ENCODE measurements at places on chromosomes 6 and 20.

DNA sequence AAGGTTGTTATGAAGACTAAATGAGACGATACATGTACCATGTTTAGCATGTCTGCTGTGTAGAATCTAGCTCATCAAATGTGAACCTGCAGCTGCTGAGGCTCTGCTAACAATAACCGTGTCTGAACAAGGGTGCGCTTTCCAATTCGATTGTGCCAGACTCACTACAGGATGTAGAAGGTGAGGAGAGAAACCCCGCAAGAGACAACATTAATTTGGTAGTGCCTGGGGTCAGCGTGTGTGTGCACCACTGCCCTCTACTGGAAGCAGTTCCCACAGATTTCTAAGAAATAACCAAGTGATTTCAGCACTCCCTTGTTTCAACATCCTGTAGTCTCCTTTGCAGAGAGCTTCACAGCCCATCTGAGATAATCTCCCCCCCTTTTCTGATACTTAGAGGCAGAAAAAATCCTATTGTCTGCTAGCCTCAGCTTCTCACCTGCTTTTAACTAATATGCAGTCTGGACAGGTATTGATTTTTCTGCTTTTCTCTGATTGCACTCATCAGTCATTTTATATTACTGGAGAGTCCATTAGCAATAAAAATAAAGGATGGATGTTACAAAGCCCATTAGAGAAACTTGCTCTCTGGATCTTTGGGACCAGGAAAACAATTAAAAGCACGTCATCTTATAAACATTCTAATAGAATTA is 96.7 kb upstream of the BACH2 start:
- peak; percentile 61 for DNase-seq

GRCh38 chr20:9088556-9088955 is 19.7 kb downstream of the PLCB4 start:
- DNase-seq = no peak

DNA sequence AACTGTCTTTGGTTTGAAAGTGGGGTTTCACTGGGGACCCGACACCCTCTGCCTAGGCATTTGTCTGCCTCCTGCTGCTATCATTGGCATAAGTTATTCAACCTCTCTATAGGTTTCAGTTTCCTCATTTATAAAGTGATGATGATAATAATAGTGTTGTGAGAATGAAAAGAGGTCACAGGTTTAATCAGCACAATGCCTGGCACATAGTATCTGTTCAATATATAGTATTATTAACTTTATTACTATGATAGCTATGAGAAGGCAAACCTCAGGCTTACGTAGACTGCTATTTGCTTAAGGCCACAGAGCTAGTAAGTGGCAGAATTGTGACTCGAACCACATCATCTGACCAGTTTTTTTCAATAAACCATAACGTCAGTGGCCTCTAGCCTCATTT is 256.8 kb downstream of the CDKAL1 start:
- no peak for DNase-seq

DNA sequence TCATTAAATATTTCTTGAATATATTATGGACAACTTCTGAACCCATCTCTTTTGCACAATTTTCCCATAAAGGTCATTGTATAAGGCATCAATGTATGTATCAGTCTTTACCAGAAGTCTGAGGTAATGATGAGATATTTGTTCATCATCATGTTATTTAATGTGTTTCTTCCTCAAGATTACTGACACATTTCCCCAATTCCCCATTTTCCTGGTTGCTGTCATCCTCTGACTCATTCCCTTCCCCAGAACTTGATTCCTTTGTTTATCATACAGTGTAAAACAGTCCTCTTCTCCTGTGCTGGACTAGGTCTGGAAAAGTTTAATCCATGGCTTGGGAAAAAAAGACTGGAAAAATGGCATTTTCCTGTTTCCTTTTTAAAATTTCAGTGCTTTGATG is 107.9 kb upstream of the FLRT3 start:
- DNase-seq = no peak

- DNase-seq = no peak
These were observed 80.0 kb downstream of the EYS start for GRCh38 chr6:65627015-65627414.

DNA sequence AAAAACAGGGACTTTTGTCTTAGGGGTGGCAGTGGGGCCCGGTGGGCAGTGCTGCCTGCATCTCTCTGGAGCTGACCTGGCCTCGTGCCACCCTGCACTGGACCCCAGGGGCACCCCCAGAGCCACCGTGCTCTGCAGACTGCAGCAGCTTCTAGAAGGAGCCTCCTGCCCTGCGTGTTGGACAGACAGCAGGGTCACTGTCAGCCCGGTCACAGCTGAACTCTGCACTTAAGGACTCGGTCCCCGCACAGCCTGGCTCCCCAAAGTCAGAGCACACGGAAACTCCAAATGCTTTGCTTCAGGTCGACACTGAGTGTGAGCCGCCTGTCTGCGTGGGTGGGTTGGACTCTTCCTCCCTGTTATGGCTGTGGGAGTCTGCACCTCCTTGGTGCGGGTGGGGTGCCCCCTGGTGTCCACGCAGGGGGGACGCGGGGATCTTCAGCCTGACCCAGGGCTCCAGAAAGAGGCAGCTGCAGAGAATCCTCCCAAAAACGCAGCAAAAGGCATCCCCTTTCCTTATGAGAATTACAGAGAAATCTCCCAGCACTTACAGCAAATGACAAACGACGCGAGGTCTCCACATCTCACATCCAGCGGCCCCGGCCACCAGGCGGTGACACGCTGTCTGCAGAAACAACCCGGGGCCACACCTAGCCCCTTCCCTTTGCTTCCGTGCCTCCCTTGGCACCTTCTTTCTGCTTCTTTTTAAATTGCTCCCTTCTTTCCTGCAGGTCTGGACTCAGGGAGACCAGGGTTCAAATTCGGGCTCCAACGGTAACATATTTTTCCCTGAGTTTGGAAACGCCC is 36.3 kb upstream of the DACT2 start:
- no peak for DNase-seq

GRCh38 chr20:2302384-2303060 is 6.7 kb downstream of the TGM3 start:
- no peak for DNase-seq

GRCh38 chr20:62735331-62735821 is 26.7 kb downstream of the NTSR1 start:
- no peak for DNase-seq

- DNase-seq = no peak
These were observed 7.8 kb downstream of the DYNLT1 start for GRCh38 chr6:158636778-158637177.

DNA sequence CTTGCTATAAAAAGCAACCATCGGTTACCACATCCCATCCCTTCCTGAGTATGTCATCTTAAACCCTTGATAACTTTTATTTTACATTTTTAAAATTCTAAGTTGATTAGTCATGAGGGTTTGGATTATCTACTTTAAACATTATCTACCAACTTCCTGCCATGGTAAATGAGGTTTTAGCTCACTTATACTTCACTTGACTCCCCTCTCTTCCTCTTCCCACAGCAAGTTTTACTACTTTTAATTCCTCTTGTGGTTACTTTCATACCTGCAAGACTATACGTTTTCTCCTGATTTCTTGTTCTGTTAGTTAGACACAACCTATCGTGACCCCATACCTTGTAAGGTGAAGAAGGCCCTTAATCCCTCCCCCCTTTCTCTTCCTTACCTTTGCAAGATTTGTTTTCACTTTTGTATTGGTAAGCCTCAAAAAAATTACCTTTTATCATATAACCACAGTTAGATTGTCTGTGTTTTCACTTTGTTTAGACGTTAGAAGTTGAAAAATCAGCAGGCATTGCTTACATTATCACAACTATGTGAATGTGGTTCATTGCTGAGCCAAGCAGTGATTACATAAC is 60.1 kb upstream of the OGFRL1 start:
- DNase-seq = no peak

DNA sequence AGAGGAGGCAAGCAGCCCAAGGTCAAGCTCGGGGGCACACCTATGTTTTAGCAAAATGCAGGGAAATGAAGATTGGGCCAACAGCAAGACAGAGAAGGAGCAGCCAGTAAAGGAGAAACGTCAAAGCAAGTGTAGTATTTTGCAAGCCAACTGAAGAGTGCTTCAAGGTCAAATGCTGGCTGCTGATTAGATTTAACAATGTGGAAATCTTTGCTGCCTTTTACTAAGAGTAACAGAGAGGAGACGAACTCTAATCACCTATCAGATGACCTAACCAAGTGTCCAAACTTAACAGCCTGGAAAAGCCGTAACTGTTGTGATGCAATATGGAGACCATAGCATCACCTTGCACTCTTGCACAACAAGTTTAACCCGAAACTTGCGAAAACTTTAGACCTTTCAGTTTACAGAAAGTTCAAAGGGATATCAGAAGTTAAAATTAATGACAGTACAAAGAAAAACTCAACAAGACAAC is 30.4 kb downstream of the AKIRIN2 start:
- no peak for DNase-seq

DNA sequence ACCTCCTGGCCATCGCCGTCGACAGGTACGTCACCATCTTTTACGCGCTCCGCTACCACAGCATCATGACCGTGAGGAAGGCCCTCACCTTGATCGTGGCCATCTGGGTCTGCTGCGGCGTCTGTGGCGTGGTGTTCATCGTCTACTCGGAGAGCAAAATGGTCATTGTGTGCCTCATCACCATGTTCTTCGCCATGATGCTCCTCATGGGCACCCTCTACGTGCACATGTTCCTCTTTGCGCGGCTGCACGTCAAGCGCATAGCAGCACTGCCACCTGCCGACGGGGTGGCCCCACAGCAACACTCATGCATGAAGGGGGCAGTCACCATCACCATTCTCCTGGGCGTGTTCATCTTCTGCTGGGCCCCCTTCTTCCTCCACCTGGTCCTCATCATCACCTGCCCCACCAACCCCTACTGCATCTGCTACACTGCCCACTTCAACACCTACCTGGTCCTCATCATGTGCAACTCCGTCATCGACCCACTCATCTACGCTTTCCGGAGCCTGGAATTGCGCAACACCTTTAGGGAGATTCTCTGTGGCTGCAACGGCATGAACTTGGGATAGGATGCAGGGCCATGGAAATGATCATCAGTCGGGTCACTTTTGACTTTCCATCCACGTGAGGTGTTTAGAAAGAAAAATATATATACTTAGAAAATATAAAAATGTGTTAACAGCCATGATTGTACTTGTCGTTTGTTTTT is 868 bp downstream of the MC3R start:
- no peak for DNase-seq

- DNase-seq = no peak
These were observed 16.8 kb upstream of the SNX9 start for GRCh38 chr6:157806131-157806855.

GRCh38 chr6:28280595-28281287 is 631 bp upstream of the PGBD1 start:
- DNase-seq = no peak

GRCh38 chr6:125357515-125358256 is 55.9 kb upstream of the HDDC2 start:
- no peak for DNase-seq

DNA sequence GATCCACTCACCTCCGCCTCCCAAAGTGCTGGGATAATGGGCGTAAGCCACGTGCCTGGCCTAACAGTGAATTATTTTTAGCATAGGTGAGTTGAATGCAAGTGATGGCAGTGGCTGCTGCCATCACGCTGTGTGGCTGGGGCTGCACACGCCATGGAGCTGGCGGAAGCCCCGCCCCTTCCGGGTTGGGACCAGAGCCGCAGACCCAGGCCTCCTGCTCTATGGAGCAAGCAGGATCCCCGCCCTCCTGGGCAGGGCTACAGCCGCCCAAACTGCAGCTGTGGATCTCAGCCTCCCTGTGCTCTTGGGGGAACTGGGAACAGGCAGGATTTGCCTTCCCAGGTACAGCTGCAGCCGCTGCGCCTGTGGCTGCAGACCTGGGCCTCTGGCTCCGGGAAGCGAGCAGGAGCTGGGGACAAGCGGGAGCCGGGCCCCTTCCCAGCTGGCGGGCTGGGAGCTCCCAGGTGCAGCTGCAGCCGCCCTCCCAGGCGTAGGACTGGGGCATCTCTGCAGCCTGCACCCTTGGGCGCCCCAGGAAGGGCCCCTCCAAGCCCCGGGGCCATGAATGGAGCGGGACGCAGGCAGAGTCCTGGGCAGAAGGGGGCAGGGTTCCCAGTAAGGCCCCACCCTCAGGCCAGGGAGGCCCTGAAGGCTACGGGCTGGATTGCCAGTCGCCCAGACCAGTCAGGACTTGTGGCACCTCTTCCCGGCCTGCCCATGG is 30.9 kb upstream of the SLA2 start:
- no peak for DNase-seq

DNA sequence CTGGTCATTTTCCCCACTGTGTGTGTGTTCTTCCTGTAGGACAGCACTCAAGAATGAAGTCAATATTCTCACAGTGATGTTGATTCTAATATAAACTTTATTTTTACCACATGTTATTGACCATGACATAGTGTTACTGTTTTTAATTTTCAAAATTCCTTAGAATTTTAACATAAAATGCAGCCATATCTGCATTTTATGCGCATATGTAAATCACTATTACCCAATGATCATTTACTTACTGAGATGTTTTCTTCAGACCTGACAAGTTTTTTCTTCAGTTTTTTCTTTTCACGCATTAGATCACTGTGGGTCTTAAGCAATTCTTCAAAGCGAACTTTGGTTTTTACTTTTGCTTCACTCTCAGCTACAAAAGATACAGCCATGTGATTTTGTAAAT is 7.2 kb downstream of the AHI1 start:
- DNase-seq = no peak

- peak; percentile 3 for DNase-seq
These were observed 623 bp upstream of the MRPS26 start for GRCh38 chr20:3045042-3045815.

DNA sequence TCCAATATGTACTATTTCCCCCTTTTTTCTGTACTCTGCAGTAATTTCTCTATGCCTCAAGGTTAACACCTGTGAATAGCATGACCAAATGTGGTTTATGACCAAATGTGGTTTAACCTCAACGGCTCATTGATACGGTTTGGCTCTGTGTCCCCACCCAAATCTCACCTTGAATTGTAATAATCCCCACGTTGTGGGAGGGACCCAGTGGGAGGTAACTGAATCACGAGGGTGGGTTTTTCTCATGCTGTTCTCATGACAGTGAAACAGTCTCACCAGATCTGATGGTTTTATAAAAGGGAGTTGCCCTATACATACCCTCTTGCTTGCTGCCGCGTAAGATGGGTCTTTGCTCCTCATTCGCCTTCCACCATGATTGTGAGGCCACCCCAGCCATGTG is 18.7 kb downstream of the DEK start:
- DNase-seq = no peak

- DNase-seq = no peak
These were observed 31.6 kb downstream of the OPRM1 start for GRCh38 chr6:154070657-154071056.

GRCh38 chr6:31308050-31308844 is 36.4 kb upstream of the HLA-C start:
- peak; percentile 53 for DNase-seq
